ENCODE measurements at places on chromosomes 2 and 18. TPM values are rescaled to one million over a fixed set of nuclear protein-coding genes. Genes with fewer than 3 reads are reported as not detected.

The RESP18 gene
- not detected for total RNA-seq

DNA sequence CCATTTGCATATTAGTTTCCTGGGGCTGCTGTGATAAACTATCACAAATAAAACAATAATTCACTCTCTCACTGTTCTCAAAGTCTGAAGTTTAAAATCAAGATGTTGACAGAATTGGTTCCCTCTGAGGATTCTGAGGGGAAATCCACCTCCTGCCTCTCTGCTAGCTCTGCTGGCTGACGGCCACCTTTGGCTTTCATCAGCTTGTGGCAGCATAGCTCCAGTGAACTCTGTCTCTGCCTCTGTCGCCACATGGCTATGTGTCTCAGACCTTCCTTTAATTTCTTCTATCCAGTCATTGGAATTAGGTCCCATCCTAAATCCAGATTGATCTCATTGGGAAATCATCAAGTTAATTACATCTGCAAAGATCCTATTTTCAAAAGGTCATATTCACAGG is 38.9 kb upstream of the TRIM43 start:
- no peak for DNase-seq

DNA sequence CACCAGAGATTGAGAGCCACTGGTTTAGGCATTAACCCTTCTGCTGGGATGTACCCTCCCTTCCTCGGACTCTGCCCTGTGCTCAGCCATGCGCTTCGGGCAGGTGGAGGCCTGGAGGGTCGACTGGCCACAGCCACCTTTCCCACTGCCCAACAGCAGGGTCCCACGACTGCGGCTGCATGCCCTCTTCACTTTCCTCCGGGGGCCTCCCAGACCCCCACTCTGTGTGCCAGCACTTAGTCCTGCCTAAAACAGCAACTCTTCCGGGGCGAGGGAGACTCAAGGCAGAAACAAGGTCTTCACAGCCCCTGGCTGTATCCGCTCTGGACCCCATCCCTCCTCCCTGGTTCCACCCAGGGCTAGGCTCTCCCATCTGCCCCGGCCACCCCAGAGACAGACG is 31.3 kb upstream of the BIN1 start:
- DNase-seq = no peak

DNA sequence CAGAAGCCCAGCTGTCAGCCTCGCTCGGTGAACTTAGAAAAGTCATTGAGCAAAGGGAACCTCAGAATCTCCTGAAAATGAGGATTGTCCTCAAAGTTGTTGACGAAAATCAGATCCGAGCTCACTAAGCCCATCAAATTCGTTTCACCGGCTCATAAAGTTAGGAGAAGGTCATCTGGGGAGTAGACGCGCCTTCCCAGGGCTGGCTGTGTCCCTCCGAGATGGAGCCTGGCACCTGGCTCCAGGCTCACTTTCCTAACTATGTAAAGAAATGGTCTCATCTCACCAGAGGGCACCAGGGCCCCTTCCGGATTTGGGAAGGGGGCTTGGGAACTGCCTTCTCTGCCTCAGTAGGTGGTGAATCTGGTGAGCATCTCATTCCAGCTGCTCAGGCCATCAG is 145.5 kb downstream of the PXDN start:
- no peak for DNase-seq

- DNase-seq = no peak
These were observed 16.8 kb downstream of the COBLL1 start for GRCh38 chr2:164824872-164825271.

GRCh38 chr2:98912957-98913915 is 22.8 kb downstream of the CRACDL start:
- no peak for DNase-seq

- no peak for DNase-seq
These were observed 2.0 kb upstream of the SMYD5 start for GRCh38 chr2:73212098-73212447.

- DNase-seq = no peak
These were observed 57.7 kb upstream of the TFCP2L1 start for GRCh38 chr2:121342751-121343150.

GRCh38 chr2:179622112-179622511 is 239.3 kb downstream of the ZNF385B start:
- DNase-seq = no peak

The FEV gene
- not detected for total RNA-seq

The TMEFF2 gene
- not detected for total RNA-seq

The FBLN7 gene
- total RNA-seq = 39.0 TPM

- no peak for DNase-seq
These were observed 120.8 kb downstream of the GLI2 start for GRCh38 chr2:120856421-120856862.

DNA sequence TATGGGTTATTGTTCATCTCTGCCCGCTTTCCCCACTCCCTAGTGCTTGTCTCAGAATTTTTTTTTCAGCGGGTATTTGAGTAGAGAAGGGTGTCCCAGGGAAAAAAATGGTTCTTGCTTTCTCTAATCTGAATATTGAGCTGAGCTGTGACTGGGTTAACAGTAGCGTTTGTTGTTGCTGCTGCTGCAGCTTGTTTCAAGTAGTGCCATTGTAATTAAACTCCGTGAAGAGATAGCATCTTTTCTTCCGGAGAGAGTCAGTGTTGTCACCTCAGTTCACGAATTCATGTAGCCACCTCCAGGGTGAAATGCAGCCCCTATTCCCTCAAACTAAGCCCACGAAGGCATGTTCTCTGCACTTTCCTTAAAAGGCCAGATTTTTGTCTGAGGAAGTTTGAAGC is 1.5 kb upstream of the AAK1 start:
- DNase-seq = peak; percentile 32

The RNF152 gene
- 0.17 TPM for total RNA-seq

DNA sequence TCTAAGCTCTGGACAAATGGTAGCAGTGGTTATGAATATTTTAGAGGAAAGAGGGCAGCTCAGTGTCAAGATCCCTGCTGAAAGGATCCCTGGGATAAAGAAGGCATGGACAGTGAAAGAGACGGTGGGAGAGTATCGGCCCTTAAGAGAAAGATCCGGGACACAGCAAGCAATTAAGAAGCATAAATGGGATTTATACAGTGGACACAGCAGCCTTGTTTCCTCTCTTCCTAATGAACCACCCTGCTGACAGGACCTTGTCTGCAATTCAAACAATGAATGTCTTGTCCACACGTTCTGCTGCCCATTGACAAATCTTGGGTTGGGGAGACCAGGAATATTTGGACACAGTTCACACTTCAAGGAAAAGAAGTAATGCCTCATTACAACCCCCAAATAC is 16.5 kb downstream of the CPLX4 start:
- no peak for DNase-seq

The NEU2 gene
- not detected for total RNA-seq

- no peak for DNase-seq
These were observed 106.3 kb downstream of the GPR39 start for GRCh38 chr2:132522901-132523300.

The MPHOSPH10 gene
- 27.0 TPM for total RNA-seq

The GKN1 gene
- total RNA-seq = not detected

- DNase-seq = no peak
These were observed 8.2 kb downstream of the GDF7 start for GRCh38 chr2:20674974-20675679.

DNA sequence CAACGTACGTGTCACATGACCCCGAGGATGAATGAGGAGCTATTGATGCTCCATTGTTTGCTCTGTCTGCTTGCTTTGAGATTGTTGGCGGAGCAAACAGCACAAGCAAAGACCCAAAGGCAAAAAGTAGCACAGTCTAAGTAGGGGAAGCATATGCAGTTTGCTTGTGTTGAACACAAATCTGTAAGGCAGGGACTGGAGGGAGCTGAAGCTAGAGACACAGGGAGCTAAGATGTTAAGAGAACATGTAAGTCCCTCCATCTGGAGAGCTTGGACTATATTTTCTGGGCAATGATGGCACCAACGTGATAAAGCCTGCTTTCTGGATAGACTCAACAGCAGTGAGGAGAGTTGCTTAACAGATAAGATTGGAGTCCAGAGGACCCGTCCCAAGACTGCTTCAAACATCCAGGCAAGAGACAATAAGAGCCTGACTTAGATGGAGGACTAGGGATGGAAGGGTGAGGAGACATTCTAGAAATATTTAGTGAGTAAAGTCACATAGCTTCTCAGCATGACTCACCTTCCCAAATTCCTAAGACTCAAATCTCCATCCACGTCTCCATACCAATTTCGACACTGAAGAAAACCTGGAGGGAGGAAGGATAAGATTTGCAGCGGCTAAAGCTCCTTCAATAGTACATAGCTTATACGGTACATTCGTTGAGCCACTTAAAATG is 88.1 kb upstream of the KLF7 start:
- DNase-seq = no peak

DNA sequence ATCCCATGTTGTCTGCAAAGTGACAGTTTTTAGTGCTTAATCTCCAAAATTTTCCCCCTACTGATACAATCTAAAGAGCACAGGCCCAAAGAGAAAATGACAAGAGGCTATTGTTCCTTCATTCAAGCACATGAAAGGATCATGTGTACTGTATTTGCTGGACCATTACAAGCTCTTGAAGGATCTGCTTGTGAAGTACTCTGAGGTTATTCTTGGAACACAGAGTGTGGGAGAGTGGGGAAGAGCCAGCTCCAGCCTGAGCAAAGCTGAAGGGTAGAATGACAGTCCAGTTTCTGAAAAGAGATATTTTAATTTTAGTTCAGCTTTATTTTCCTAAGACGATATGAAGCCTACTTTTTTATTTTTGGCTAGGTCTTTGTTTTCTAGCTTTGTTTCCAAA is 112.2 kb downstream of the GALNT3 start:
- no peak for DNase-seq

- no peak for DNase-seq
These were observed 3.9 kb upstream of the TMEM178A start for GRCh38 chr2:39661826-39662225.

The IL36RN gene
- total RNA-seq = not detected

The HMSD gene
- 31.7 TPM for total RNA-seq

DNA sequence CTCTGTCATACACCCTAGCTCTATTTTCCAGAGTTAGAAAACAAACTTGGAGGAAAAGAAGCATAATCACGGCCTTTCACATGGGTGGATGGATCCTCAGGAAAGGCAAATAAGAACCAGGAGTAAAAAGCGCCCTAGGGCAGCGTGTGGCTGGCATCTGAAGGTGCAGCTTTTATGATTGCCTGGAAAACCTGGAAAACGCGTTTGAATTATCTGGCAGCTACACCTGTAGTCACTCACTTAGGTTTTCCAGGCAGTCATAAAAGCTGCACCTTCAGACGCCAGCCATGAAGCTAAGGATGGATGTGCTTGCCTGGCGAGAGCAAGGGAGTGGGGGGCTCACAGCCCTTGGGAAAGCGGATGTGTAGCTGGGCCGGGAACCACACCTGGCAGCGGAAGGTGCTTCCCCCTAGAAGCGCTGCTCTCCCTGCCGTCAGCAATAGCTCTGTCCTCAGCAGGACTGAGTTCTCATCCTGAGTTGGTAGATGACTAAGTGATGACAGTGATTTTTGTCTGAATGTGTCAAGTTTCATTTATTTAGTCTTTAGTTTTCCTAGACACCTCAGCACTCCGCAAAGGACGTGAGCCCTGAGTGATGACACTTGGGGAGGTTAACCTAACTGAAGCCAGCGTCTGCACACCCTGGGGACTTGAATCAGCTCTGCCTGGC is 82.0 kb downstream of the DCDC2C start:
- no peak for DNase-seq

The LYPD6 gene
- total RNA-seq = not detected
